ENCODE measurements at places on chromosomes 1 and 21.

DNA sequence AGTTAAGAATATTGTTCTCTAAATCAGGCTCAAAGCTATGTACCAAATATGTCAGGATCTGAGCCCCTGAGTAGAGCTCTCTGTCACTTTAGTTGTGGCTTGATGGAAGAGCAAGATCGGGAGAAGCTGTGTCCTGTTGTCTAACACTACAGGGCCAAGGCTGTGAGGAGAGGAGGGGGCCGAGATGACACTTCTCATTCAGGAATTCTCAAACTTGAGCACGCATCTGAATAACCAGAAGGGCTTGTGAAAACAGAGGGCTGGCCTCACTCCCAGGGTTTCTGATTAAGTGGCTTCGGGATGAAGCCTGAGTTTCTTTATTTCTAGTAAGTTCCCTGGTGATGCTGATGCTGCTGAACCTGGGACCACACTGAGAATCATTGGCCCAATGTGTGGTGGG is 209.2 kb upstream of the DAB1 start:
- DNase-seq, result no peak

DNA sequence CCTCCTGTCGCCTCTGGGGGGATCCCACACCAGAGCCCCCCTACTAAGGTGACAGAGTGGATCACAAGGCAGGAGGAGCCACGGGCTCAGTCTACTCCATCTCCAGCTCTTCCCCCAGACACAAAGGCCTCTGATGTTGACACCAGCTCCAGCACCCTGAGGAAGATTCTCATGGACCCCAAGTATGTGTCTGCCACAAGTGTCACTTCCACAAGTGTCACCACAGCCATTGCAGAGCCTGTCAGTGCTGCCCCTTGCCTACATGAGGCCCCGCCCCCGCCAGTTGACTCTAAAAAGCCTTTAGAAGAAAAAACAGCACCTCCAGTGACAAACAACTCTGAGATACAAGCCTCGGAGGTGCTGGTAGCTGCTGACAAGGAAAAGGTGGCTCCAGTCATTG is 42.2 kb downstream of the ZBTB17 start:
- no peak for DNase-seq

GRCh38 chr1:11571906-11572616 is 82.2 kb downstream of the FBXO2 start:
- peak; percentile 60 for DNase-seq

DNA sequence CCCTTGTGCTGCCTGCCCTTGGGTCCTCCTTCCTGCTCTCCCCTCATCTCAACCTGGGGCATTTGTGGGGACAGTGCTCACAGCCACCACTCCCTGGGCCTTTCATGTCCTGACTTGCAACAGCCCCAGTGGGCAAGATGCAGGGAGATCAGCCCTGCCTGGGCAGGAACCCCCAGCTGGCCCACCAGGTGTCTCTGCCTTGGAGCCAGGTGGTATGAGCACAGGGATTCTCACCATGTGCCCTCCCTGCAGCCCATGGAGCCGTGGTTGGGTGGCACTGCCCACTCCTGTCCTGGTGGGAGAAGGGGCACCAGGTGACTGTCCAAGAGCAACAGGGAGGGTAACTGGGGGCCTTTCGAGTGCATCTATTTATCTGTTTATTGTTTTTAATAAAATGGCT is 100.4 kb downstream of the AJAP1 start:
- DNase-seq, result no peak

GRCh38 chr1:95382000-95382786 is 148.2 kb downstream of the RWDD3 start:
- DNase-seq, result peak; percentile 65

DNA sequence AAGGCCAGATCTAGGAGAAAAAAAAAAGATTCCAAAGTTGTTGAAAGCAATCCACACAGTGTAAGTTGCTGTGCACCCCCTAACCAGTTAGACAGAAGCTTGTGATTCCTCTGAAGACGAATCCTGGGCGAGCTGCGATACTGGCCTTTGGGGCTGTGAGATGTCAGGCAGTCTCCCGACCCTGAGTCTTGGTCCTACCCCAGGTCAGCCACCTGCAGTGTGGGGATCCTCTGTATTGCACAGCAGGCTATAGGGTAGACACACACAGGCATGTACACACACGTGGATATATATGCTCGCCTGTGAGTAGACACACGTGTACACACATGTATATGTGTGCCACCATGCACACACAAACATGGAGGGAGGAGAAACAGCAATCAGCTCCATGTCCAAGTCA is 12.9 kb downstream of the ACTRT2 start:
- no peak for DNase-seq

- peak; percentile 83 for DNase-seq
Observed at GRCh38 chr1:93779540-93780165, 98.0 kb upstream of the BCAR3 start.

GRCh38 chr1:162028726-162029125 is 5.1 kb upstream of the OLFML2B start:
- no peak for DNase-seq

DNA sequence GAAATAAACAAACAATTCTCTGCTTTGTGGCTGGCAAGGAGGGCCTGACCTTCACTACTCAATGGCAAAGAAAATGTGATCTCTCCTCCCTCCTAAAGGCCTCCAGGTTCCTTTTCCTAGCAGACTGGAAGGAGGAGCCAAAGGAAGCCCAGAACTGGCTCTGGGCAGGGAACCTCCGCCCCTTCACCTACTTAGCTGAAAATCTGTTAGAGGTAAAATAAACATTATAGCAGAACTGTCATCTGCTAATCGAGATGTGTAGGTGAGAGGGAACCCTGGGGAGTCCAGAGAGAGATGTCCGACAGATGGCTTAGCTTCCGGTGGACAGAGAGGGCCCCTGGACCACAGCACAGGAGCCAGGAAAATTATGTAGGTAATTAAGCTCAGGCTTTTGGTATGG is 75.2 kb upstream of the KCNA3 start:
- peak; percentile 80 for DNase-seq

DNA sequence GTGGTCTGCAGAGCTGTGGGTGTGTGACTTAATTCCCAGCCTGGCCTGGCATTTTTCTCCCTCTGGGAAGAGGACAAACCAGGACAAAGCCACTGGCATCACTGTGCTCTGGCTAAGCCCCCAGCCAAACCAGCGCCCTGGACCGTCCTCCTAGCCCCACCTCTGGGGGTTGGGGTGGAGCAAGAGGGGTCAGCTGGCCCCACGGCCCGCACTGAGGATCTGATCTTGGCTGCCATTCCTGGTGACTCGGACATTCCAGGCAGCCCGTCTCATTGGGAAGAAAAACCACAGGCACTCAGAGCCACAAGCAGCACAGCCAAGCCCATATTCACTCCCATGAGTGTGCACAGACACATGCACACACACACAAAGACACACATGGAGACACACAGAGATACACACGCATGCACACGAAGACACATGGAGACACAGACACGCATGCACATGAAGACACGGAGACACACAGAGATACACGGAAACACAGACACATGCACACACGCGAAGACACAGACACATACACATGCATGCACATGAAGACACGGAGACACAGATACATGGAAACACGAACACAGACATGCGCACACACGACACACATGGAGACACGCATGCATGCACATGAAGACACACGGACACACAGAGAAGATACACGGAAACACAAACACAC is 2.3 kb upstream of the MXRA8 start:
- DNase-seq, result no peak

DNA sequence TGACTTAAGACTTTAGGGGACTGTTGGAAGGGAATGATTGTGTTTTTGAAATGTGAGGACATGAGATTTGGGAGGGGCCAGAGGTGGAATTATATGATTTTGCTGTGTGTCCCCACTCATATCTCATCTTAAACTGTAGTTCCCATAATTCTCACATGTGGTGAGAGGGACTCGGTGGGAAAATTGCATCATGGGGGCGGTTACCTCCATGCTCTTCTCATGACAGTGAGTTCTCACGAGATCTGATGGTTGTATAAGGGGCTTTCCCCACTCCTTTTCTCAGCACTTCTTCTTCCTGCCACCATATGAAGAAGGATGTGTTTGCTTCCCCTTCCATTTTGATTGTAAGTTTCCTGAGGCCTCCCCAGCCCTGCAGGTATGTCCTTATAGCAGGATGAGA is 35.0 kb upstream of the SCAF4 start:
- DNase-seq, result no peak
